Occipital lobe (tissue), 3 donors: ENCODE measurements at places on chromosomes 12 and 14.

GRCh38 chr14:31411218-31411727 is 9.1 kb downstream of the HEATR5A start:
- DNase-seq, result no peak

DNA sequence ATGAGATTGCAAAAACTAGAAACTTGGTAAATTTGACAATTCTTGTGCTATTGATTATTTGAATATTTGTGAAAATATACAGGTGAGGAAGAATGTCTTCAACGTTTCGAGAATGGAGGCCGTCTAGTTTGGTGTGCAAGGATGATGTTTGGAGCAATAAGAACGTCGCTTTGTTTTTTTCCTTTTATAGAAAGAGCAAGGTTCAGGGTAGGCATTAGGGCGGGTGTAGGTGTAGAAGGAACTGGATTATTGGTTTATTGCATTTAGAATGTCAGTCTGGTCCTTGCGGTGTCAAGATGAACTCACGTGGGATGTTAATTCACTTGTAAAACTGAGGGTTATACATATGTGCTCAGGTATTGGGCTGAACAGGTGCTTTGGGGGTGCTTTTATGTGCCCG is 1.1 kb downstream of the RPS26 start:
- DNase-seq, result no peak

- no peak for DNase-seq
Measured at GRCh38 chr14:106848330-106849121, 1322.1 kb downstream of the TMEM121 start.

GRCh38 chr14:75605916-75606315 is 27.5 kb downstream of the FLVCR2 start:
- DNase-seq, result no peak

GRCh38 chr12:93415723-93416464 is 25.9 kb downstream of the UBE2N start:
- DNase-seq, result no peak

DNA sequence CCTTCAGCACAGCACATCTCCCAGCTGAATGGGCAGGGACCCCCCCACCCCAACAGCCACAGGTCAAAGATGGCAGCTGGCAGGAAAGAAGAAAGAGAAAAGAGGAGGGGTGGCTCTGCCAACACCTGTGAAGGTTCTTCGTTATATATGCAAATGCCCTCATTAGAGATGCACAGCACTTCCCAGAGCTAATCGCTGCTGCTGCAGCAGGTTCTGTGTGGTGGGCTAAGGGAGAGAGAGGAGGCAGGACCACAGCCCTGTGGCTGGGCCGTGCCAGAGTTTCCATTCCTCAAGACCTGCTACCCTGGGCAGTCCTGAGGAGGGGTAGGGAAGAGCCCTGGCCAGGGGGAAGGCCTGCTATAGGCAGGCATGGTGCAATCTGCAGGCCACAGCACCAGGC is 28.7 kb downstream of the SMUG1 start:
- no peak for DNase-seq

- no peak for DNase-seq
Measured at GRCh38 chr14:79165471-79166090, 995.4 kb downstream of the NRXN3 start.
